ENCODE measurements at places on chromosomes 12 and 14.

DNA sequence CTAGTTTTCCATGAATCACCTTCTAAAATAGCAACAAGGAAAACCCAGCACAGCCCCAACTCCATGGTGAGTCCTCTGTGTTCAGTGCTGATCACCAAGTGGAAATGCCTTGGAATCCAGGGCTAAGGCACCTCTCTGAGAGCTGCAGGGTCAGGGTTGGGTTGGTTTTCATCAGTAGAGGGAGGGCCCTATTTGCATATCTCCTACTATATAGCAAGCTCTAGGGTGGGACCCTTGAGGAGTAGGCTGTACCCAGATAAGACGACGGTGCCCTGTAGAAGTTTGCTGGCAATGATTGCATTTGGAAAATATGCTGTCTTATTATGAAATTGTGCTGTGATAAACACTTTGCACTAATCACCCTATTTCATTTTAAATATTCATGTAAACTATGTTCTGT lies 1011.8 kb downstream of the TMEM121 start:
- DNase-seq, result no peak

DNA sequence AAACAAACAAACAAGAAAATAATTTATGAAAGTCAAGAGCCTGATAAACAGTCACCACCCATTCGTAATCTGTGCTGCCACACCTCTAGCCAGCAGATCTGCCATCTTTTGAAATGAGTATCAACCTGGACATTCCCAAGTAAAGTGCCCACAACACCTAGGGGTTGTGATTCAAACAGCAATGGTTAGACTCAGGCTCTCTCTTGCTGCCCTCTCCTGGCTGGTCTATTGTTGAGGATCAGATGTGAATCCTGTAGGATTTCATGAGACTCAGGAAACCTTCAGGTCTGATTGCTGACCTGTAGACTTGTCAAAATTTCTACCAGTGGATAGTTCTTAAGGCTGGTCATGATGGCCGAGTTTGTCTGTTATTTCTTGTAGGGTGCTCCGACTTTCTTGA lies 26.8 kb downstream of the DGLUCY start:
- peak; percentile 10 for DNase-seq

- DNase-seq, result no peak
Measured at GRCh38 chr12:101582937-101583336, 11.8 kb upstream of the MYBPC1 start.

DNA sequence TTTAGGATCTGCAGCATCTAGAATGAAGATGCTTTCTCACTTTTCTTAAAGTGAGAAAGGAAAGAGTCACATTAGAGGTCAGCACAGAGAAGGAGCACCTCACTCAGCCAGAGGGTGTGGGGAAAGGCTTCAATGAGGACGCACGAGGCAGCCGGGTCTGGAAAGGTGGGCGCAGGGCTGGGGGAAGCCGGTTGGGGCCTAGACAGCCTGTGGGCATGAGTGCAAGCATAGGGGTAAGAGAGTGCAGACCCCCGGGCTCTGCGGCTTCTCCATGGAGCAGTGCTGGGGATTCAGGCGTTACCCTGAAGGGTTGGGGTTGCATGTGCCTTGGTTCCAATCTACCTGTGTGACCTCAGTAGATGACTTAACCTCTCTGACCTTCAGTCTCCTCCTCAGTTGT lies 49.9 kb downstream of the KRT80 start:
- no peak for DNase-seq

- DNase-seq, result no peak
Measured at GRCh38 chr14:20580242-20580641, 7.6 kb downstream of the RNASE11 start.

DNA sequence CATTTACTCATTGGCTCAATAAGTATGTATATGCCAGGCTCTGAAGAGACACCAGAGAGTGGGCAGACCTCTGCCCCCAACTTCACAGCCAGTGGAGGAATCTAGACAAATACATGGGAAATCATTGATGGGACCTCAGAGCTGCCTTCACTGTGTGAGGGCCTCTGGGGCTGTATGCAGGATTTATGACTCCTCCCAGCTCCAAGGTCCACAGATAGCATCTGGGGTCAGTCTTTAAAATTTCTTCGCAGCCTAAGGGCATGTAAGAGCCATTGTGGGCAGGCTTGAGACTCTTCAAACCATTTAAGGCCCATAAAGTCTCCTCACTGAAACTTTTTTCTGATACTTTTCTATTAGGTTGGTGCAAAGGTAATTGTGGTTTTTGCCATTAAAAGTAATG lies 125.5 kb downstream of the SPTSSA start:
- DNase-seq, result no peak

- no peak for DNase-seq
Measured at GRCh38 chr12:50110127-50110761, 1.8 kb upstream of the COX14 start.

DNA sequence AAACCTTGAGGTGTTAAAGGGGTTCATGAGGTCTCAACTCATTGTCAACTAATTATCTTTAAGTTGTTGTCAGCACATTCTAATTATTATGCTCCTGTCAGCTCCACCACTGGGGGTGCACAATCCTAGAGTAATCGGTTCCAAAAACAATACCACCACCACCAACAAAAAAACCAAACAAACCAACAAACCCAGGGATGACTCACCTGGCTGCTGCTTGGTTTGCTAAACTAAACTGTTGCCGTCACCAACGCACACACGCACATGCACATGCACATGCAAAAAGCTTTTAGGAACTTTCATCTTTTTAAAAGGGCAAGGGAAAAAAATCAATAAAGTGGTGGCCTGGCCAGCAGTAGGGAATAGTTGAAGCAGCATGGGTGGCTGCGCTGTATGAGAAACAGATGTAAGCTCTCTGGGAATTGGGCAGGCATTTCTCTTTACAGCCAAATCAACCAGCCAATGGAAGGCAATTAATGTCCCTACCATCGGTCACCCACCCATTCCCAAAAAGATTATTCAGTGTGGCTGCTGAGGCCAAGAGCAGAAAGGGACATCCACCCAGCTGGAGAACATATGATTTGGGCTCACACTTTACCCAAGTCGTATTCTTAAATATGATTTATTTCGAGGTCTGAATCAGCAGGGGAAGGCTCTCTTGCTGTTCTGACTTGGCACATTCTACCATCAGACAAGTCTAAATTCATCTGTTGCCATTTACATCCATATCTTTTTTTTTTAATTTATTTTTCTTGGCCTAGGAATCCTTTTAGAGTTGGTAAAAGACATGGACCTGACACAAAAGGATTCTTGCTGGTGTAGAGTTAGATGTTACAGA lies 20.0 kb downstream of the TMEM30B start:
- peak; percentile 57 for DNase-seq

GRCh38 chr12:117318591-117318990 lies 42.8 kb downstream of the NOS1 start:
- DNase-seq, result no peak

DNA sequence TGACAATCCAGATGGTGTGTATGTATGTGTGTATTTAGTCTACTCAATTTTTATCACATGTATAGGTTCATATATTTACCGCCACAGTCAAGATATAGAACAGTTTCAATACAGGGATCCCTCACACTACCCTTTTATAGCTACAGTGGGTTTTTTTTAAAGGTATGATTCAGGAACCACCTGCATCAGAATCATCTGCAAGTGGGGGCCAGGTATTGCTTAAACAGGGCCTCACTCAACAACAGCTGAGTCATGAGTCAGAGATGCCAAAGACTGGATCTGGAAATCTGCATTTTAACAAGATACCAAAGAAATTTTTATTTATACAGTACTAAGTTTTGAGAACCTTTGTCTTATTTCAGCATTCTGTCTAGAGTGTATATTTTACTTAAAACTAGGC lies 117.6 kb downstream of the SLC35F4 start:
- DNase-seq, result no peak

- no peak for DNase-seq
Measured at GRCh38 chr14:32186248-32186647, 15.6 kb upstream of the RNU6-7 start.

DNA sequence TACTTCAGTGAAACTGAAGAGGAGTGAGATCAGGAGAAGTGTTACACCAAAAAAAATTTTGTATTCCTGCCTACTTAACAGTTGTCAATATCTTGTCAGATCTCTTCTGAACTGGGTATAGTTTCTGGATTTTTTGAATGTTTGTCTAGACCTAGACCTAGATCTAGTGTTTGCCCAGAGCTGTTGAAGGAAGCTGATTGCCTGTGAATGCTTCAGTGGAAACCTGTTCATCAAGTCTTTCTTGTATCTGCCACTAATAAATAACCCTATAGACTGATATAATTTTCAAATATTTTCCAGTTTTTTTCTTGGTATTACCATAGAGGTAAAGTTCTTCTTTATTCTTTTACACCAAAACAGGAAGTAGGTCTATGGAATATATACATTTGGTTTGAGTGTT lies 781.5 kb upstream of the FBXO33 start:
- no peak for DNase-seq

DNA sequence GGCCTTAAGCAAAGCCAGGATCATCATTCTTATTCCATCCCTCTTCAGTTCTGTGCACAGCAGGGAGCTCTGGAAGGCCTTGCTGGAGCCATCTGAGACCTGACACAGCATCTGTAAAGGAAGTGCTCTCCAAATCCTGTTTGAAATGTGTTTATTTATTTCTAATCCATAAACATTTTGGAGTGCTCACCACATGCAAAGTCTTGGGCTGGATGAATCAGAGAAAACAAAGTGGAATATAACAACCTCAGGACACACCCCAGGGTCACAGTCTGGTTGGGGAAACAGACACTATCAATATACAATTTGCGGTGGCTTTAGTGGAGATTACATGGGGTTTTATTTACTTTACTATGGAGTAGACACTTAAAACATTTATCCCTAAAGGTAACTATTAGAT lies 54.3 kb downstream of the BMP4 start:
- no peak for DNase-seq

DNA sequence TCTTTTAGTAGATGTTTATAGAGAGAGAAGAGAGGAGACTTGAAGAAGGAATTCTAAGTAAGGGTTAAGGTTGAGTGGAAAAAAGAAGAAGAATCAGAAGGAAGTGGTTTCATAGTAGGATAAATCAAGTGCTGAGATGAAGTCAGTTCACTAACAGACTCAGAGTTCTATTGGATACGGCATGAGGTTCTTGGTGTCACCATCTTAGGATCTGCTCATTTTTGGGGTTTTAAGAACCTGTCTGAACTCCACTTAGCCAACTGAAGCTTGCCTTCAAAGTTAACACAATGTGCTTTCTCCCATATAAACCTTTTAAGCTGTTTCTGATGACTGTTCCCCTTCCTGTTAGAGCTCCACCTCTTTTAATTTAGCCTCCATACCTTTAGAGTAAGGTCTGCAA lies 152.6 kb downstream of the PRKCH start:
- DNase-seq, result no peak

DNA sequence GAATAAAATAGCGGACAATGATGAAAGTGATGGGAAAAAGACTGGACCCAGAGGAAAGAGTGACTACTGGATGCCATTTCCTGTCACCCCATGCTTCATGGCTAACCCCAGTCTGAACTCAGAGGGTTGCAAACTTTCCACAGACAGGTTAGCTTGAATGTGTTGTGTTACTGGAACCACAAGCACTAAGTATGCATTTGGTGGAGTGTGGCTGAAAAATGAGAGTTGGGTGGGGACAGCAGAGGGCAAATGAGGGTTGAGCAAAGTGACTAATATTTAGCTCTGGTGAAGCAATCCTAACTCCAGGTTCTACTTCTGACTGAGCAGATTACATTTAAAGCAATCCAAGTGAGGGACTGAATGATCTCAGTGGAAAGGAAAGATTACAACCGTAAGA lies 1.6 kb downstream of the SLC16A7 start:
- DNase-seq, result peak; percentile 65

All from AG08395 (cell line).